CD4-positive, alpha-beta T cell treated with Interleukin-15 for 1 hour (primary cell): ENCODE measurements at places on chromosomes 4 and X.

GRCh38 chr4:151117371-151117962 lies 18.0 kb downstream of the RPS3A start:
- no peak for DNase-seq

GRCh38 chr4:20354120-20354519 lies 102.4 kb downstream of the SLIT2 start:
- DNase-seq, result no peak

GRCh38 chrX:96182366-96182765 lies 502.3 kb upstream of the DIAPH2 start:
- no peak for DNase-seq

- DNase-seq, result no peak
Observed at GRCh38 chrX:154401918-154402621, 3.9 kb downstream of the RPL10 start.

GRCh38 chr4:6027392-6027791 lies 9.2 kb upstream of the C4orf50 start:
- no peak for DNase-seq

- DNase-seq, result no peak
Observed at GRCh38 chr4:47468706-47469365, 5.3 kb upstream of the COMMD8 start.

DNA sequence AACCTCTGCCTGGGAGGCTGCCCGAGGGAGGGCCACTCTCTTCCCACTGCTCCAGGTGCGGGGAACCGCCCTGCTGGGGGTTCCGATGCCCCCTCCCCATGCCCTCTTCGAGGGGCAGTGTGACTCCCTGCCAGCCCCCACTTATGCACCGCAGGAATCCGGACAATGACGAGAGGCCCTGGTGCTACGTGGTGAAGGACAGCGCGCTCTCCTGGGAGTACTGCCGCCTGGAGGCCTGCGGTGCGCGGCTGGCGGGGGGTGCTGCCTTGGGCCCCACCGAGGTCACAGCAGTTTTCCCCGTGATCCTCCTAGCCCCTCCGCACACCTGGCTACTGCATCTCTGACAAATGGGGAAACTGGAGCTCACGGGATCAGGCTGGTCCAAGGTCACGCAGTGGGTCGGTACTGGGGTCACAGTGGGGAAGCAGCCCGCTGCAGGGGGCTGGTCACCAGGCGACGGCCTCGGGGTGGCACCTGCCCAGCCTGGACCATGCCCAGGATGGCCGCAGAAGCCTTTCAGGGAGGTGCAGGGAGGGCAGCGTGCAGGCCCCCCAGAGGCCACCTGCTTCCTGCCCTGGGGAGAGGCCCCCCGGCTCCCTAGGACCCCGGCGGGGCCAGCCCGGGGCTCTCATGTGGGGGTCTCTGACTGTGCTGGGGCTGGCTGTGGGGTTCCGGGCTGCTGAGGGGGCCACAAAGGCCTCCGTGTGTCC lies 3.5 kb downstream of the HGFAC start:
- no peak for DNase-seq

DNA sequence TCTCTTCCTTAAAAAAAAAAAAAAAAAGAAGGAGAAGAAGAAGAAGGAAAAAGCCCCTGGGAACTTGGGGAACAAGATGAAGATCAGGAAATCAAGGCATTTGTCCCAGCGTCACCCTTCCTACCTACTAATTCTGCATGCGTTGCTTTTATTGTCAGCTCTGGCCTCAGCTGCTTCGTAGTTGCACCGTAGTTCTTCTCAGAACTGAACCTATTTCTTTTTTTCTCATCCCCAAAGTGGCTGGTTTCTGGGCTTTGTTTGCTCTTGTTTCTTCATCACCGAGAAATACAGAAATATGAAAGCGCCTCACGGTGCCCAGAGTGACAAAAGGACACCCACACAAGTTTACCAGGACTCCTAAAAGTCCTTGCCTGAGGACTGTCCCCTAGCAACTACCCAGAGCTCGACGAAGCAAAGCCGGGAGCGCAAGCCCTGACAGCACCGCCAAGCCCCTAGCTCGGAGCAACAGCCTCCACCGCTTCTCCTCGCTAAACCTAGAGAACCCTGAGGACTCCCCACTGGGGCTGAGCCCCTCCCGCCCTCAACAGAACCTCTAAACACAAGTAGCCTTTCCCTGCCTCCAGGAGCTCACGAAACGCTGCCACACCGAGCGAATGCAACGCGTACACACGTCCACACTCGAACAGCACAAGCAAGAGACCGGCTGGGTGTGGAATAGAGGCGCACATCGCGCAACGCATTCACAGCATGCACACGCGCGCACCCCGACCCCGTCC lies 710 bp downstream of the PRKG2 start:
- no peak for DNase-seq

GRCh38 chr4:3253808-3254207 lies 4.8 kb downstream of the MSANTD1 start:
- DNase-seq, result no peak

DNA sequence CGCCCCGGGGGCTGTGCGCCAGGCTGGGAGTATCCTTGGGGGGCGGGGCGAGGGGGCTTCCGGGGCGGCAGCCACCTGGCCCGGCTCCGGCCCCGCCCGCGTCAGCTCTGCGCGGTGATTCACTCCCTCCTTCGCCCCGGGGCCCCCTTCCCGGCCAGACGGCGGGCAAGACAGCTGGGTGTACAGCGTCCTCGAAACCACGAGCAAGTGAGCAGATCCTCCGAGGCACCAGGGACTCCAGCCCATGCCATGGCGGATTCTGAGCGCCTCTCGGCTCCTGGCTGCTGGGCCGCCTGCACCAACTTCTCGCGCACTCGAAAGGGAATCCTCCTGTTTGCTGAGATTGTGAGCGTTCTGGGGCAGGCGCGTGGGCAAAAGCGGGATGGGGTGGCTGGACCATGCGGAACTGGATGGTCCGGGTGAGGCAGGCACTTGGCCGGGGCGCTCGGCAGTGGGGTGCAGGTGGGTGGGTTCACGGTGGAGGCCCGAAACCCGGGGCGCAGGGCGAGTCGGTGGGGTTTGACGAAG lies at the start of gene PLP2:
TSS of gene PLP2 (plus strand) at position 147 of the 528 bp plus-strand sequence. CDS start at position 250, 103 bp downstream.
- DNase-seq, result peak; percentile 72

DNA sequence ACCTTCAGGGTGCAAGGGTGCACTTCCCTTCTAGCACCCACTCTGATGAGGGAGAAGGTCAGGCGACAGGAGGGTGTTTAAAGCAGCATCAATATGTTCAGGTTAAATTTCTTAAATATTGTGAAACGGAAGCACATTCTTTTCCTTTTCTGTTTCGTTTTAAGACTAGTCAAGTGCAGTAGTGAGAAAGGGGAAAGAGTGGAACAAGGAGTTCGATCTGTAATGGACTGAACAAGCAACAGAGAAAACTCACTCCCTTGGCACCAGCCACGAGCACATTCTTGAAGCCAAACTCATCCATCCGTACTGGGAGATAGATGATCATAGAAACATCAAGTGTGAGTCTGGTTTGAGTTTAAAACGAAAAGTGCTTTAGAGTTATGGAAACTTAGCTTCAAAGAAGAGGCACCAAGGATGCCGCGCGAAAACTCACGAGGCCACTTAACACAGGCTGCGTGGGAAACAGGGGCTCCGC lies 815 bp downstream of the FAM53A start:
- no peak for DNase-seq

DNA sequence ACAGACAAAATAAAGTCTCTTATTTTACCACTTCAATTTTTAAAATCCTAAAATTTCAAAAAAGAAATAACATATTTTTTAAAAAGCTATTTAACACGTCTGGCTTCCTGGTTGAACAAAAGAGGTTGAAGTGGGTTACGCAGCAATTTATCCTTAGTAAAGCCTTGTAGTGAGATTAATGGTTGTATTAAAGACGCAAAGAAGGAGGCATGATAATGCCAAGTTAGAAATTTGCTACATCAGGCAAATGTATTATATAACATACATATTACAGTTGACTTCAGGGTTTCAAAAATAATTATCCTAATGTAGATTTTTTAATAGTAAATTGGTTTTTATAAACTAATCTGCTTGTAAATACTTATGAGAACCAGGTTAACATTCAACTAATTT lies 35.3 kb downstream of the ANKRD17 start:
- DNase-seq, result no peak

DNA sequence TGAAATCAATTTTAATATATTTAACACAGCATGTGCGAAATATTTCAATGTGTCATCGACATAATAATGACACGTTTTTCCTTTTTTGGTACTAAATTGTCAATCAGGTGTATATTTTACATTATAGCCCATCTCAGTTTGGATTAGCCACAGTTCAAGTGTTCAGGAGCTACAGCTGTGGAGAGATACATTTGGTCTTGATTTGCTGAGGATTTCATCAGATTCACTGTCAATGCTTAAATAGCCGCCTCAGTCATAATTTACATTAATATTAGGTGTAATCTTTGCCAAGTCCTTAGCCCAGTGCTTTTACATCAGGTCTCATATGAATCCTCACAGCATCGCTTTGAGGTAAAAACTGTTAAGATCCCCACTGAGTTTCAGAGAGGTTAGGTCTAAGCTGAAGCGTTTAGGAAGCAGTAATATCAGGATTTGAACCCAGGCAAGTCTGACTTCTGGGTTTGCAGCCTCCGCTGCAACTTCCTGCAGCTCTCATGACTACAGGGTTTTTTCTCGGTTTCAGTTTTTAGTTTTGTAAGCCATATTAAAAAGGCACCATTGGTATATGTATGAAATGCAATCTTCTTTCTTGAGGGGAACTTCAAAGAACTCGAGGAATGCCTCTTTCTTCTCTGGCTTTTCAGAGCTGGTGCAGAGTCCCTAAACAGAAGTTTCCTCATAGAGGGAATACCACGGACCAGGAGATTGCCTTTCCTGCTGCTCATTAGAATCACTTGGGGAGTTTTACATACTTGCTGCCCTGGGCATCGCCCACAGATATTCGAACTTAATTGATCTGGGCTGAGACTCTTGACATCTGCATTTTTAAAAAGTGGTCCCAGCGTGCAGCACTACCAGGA lies 6.4 kb downstream of the MTM1 start:
- DNase-seq, result no peak

GRCh38 chr4:137677863-137678262 lies 145.6 kb upstream of the PCDH18 start:
- DNase-seq, result no peak

- peak; percentile 23 for DNase-seq
Observed at GRCh38 chr4:123244137-123244536, 152.5 kb upstream of the SPRY1 start.

DNA sequence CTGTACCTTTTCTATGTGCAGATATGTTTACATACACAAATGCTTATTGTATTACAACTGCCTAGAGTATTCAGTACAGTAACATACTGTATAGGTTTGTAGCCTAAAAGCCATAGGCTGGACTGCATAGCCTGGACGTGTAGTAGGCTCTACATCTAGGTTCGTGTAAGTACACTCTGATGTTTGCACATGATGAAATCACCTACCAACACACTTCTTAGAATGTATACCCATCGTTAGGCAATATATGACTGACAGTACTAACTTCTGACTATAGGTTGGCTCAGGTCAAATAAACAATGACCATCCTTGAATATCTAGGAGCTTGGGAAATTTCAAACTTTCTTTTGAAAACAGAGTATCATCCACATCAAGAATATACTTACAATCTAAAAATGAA lies 139.0 kb downstream of the CORIN start:
- no peak for DNase-seq

DNA sequence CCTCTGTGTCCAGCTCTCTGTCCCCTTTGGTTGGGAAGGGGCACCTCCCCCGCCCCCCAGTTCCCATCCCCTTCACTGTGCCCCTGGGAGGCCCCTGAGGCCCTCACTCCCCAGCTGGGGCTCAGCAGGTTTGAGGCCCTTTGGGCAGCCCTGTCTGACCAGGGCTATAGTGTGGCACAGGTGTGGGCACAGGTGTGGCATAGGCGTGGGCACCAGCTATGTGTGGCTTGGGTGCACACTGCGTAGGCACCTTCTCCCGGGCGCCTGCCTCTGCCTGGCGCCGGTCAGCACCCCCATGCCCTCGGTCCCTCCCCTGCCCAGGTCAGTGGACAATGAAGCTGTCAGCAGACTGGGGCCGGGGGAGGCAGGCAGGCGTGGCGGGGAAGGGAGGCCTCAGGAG lies 7.5 kb upstream of the FGFR3 start:
- DNase-seq, result no peak

GRCh38 chr4:157882901-157883300 lies 289.9 kb downstream of the GASK1B start:
- DNase-seq, result no peak

DNA sequence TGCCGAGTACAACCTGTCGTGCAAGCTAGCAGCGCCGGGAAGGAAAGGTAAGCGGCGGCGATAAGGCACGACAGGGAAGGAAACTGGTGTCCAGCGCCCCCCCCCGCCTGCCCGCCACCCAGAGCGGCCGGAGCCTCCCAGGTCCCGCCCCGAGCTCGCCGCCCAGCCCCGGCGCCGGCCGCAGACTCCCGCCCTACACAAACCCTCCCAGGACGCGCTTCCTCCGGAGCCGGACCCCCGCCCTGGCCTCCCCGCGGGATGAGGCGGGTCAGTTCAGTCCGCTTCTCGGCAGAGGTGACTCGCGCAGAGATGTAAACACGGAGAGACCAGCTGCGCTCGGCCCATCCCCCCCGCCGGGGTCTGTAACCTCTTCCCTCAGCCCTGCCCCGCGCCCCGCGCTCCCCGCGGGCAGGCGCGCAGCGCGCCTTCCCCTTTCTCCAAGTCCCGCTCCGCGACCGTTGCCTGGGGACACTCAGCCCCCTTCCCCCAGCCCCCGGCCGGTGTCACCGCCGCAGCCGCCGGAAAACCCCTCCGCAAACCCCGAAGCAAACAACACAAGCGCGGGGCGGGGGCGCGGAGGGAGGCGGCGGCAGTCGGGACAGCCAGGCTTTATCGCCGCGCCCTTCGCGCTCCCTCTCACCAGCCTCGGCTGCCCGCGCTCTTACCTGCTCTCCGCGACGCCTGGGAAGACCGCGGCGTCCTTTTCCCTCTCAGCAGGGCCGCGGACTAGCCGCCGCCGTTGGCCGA lies 543 bp downstream of the ELF2 start:
- peak; percentile 80 for DNase-seq

DNA sequence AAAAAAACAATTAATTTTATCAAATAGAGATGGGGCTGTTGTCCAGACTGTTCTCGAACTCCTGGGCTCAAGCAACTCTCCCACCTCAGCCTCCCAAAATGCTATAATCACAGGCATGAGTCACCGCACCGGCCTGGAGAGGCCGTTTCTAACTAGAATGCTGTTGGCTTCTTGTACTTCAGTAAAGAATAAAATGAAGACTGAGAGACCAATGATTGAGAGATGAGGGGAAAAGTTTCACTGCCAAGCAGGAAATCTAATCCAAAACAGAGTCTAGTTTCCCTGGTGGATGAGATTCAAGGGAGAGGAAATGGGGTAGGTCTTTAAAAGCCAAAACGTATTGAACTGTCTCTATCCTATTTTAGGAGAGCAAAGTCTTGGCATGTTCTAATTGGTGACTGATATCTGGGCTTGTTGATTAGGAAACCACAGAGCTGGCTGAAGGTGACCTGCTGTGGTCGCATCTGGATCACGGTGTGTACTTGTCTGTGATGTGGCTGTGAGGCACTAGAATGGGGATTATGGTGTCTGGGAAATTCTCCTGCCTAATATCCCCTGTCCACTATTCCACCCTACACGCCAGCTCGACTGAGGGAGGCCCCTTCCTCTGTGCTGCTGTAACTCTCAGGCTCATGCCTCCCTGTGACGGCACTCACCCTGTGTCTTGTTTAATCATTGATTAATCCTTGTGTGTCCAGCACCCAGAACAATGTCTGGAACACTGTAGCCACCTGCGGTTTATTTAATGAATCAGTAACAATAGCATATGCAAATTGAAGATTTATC lies 15.0 kb upstream of the TRIM2 start:
- DNase-seq, result no peak

GRCh38 chr4:26055855-26056254 lies 141.8 kb downstream of the SMIM20 start:
- no peak for DNase-seq

- DNase-seq, result no peak
Observed at GRCh38 chr4:86461849-86462248, 102.0 kb upstream of the MAPK10 start.

GRCh38 chrX:136189222-136189621 lies 41.9 kb downstream of the FHL1 start:
- no peak for DNase-seq
